Umbilical cord (tissue), 2 donors: ENCODE measurements at places on chromosomes 5 and 9.

DNA sequence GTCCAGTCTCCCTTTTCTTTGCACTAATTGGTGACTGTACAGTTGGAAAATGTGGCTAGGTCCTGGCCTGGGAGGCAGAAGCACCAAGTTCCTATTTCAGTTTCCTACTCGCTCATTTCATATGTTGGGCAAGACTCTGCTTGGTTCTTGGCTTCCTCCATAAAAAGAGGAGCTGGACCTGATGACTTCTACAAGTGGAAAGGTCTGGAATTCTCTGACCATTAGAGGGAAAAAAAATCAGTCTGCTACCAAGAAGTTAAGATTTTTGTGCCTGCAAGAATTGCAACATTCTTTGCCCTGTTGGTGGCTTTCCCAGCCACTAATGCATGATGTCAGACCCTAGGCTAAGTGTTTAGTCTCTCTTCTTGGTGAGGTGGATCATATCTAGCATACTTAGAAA is 91.5 kb downstream of the WDR41 start:
- no peak for DNase-seq

DNA sequence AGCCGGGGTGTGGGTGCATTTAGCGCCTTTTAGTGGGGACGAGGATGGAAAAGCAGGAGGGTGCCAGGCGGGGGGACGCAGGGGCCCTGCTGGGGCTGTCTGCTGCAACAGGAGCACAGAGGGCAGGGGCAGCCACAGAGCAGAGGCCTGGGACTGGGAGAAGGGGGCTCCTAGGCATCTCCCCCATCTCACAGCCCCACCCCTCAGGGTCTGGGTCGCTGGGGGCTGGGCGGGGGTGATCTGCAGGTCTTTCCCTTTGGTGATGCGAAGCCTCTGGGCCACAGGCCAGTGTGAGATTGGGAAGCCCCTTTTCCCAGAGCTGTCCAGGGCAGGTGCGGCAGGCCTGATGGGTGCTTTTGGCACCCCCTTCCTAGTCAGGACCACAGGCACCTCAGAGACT is 4.8 kb downstream of the TOR2A start:
- DNase-seq, result no peak

DNA sequence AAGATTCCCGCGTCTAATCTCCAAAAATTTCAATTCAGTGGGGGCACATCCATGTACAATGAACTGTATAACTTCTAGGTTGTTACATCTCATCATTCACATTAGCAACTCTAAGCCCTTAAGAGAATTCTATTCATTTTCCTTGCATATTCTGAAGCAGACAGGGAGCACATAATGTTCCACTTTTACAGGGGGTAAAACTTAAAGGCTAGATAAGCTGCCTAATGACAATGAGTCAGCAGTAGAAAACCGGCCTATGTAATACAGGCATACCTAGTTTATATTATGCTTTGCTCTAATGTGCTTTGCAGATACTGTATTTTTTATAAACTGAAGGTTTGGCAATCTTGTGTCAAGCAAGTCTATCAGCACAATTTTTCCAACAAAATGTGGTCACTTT is 40.4 kb downstream of the PTAR1 start:
- DNase-seq, result no peak

DNA sequence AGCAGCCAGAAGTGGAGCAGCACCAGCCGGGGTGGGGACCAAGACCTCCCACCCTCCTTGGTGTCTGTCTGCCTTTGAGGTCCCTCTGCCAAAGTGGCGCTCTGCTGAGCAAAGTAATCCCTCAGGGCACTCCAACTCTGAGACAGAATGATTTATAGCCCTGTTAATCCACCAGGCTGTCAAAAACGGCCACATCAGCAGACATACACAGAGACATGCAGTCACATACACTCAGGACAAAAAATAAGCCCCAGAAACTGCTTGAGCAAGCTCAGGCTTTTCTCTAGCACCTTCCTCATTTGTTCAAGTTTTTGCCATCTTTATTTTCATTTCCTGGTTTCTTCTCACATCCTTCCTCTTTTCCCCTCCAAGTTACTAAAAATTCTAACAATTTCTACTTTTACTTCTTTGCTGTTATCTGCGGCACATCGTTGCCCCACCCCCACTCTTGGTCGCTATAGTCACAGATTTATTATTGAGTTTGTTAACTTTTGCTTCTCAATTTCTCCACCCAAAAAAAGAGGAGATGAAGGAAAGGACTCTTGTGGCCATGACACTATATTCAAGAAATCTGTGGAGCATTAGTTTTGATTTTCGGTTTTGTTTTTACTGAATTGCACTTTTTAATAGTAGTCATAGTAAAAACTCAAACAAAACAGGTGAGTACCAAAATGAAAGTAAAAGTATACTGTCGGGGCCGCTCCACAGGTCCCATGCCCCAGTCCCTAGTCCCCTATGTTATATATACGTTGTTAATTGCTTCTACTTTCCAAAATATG is 17.4 kb upstream of the ADRB2 start:
- peak; percentile 69 for DNase-seq

- DNase-seq, result no peak
These were observed 179.8 kb downstream of the FANCC start for GRCh38 chr9:95137587-95138145.

DNA sequence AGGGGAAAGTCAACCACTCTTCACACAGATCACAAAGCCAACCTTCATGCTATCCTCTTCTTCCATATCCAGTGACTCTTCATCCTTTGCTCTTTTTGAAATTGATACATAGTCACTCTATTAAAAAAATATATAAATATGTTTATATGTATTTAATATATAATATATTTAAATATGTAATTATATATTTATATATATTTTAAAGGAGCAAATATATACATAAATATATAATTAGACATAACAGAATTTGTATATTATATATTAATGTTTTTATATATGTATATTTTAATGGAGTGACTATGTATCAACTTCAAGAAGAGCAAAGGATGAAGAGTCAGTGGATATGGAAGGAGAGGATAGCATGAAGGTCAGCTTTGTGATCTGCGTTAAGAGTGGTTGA is 374.9 kb downstream of the CDH9 start:
- DNase-seq, result no peak

GRCh38 chr5:142845402-142845921 is 75.3 kb downstream of the ARHGAP26 start:
- peak; percentile 35 for DNase-seq

GRCh38 chr5:140602147-140602546 is 30.8 kb downstream of the CD14 start:
- no peak for DNase-seq

DNA sequence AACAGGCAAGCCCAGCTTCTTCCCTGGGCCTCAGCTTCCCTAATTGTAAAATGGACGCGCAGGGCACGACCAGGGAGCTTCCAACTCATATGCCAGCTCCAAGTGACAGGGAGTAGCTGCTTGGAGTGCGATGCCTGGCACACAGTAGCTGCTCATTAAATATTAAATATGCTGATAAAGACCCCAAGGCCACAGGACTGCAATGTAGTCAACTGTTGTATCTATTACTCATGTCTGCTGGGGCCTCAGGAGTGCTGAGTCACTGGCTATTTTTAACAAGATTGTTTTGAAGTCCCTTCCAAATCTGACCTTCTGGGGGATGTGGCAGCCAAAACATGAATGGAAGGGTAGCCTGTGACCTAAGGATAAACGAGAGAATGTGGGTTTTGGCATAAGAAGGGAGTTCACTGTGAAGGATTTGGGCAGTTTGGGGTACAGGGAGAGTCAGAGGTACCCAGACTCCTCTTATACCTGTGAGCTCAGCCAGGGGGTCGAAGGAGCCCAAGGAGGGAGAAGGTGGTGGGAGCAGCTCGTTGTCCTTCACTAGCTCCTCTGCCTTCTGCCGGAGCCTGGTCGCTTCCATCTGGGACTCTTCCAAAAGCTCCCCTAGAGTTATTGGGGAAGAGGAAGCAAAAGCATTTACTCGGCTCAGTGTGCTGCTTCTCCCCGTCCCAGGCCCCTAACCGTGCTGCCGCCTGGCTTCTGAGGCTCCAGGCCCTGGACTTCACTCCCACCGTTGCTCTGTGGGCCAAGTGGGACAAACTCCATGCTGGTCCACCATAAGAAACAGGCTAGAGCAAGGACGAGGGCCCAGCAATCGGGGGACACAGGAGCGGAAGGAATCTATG is 17.5 kb downstream of the TNIP1 start:
- peak; percentile 80 for DNase-seq

DNA sequence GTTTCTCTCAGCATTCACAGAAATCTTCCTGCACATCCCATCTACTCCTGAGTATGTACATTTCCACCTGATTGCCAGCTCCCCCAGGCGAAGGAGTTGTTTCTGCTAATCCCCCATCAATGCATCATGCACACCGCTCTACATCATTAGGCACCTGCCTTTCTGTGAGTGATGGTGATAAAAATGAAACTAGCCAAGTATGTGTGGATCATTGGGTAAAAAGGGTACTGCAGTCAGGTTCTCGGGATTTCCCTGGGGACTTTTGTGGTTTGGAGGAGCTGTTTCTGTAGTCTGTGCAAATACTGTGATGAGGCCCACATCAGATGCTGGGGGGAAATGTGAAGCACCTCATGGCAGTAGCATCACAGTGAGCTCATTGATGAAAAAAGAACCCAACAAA is 30.4 kb downstream of the CAMK4 start:
- no peak for DNase-seq

DNA sequence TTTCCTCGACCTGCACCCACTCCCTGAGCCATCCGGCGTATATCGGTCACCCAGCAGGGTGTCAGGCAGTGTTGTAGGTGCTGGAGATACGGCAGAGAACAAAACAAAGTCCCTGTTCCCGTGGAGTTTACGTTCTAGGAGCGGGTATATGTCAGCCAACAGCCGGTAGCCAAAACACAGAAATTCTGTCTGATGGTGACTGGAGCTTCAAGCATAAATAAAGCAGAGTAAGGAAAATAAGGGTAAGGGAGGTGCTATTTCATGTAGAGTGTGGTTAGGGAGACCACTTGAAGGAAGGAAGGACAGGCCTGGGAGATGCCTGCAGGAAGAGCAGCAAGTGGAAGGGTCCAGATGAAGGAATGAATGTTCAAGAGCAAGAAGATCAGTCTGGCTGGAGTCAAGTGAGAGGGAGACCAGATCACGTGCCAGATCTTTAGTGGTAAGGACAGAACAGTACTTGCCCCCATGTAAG is 783 bp upstream of the ZFR start:
- DNase-seq, result peak; percentile 4

- no peak for DNase-seq
These were observed 36.2 kb upstream of the POU5F2 start for GRCh38 chr5:93777620-93778019.

DNA sequence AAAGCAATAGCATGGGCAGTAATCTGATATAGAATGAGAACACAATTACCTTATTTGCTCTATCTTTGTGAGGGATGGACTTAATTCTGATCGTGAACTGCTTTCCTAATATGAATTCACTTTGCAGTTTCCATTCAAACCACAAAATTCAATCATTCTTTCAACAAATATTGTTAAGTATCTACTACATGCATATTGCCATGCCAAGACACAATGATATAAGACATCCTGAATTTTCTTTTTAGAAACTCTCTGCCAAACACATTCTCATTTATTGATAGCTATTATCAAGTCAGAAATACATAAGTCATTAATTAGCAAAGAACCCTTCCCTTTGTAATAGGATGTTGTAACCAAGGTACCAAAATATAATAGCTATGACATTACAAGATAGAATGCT is 121.6 kb upstream of the TARS1 start:
- DNase-seq, result no peak

GRCh38 chr9:127128341-127129072 is 6.1 kb upstream of the ANGPTL2 start:
- no peak for DNase-seq

DNA sequence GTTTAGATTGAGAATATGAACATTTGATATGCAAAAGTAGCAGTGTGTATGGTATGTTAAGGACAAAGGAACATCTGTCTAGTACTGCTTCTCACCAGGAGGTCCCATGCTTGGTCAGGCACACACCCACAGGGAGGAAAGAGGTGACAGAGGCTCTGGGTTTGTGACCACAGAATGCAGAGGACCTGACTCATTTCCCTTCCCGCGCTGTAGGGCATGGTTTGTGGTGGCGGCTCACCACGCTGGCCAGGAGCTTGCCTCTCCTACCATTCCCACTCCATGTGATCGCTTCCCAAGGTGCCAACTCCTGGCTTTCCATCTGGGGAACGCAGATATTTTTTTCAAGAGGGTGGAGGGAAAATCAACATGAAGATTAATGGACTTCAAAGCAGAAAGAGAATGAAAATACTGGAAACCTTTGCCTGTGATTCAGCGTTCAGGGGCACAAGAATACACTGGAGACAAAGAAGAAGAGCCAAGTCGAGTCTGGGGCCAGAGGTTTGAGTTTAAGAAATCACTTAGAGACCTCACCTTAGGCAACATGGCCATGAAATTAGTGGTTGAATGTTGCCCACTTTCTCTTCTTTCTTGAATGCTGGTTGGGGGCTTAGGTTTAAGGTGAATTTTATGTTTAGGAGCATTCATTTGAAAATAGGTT is 477.8 kb downstream of the CCDC171 start:
- DNase-seq, result no peak

DNA sequence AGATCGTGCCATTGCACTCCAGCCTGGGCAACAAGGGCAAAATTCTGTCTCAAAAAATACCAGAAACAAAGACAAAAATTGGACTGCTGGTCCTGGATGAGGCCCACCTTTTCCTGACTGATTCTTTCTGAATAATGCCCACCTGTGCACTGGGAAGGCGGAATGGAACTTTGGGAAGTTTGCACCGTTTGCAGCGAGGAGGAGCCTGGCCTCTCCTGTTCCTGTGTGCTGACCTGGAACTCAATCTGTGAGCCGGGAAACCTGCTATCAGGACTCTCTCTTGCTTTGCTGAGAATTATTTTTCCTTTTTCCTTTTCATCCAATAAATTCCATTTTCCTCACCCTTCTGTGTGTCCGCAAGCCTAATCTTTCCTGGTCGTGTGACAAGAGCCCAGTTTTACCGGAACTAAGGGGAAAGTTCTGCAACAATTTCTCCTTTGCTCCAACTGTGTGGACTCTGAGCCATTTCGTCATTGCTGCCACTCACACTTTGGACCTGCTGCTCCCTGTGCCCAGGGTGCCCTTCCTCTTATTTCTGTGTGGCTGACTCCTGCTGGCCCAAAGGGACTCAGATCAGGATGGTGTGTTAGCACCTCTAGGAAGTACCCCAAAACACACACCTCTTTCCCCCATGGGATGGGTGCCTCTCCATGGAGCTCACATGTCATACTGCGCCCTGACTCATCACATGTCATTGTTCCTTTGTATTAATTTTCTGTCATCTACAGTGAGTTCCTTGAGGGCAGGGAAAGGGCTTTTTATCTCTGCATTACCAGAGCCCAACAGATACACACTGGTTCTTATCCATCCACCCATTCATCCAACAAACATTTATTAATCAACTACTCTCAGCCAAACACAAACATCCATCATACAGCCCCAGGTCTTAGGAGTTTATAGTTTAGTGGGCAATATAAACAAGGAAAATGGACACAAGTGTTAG is 4.7 kb upstream of the GLRX start:
- DNase-seq, result no peak

DNA sequence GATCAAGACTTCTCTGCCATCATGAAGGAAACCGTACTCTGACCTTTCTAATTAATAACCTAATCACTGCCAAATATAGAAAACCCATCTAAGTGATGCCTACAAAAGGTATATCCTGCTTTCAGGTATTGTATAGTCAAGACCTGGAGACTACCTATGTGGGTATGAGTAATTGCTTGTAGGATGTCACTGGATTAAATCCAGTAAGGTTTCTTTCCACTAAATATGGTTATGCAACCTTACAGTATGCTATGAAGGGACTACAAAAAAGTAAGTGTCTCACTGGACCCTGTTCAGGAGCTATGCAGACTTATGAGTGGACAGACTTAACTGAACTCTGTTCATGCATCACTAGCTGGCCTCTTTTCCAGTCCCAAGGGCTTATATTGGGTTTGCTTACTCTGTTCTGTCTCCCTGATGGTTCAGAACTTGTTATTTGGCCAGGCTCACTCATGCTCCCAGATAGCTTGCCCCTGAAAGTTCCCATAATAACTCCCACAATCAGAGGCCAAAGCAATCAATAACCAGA is 51.1 kb downstream of the PDE6A start:
- no peak for DNase-seq
